OCI-M1 (cell line): ENCODE measurements at places on chromosomes 1 and 21.

DNA sequence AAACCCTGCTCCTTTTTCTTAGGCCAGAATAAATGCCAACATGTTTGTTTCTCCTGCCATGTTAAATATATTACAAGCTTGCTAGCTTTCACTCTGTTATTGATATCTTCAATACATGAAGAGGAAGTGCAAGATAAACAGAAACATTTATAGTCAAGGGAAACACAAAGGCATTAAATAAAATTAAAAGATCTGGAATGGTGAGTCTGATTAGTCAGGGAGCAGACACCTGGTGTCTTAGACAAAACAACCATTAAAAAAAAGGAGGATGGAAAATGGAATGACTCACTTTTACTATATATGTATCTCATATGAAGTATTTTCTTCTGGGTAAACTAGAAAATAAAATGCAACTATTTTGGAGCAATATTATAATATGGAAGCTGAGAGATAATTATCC is 123.3 kb downstream of the SMYD3 start:
- no peak for DNase-seq

DNA sequence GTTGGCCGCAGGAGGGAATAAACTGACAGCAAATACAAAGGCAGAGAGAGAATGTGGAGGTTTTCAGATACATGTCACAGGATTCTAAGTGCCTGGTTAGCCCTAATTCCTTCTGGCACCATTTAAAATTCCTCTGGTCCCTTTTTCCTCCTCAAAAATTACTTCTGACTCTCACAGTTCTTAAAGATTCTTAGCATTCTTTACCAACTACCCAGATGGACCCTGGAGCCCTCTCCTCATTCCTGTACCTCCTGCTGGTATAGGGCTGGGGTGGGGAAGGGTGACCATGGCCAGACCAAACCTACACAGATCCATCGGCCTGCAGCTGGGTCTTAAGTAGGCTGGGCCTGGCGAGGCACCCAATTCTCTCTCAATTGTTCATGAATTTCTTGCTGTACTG is 7.2 kb downstream of the MKNK1 start:
- no peak for DNase-seq

DNA sequence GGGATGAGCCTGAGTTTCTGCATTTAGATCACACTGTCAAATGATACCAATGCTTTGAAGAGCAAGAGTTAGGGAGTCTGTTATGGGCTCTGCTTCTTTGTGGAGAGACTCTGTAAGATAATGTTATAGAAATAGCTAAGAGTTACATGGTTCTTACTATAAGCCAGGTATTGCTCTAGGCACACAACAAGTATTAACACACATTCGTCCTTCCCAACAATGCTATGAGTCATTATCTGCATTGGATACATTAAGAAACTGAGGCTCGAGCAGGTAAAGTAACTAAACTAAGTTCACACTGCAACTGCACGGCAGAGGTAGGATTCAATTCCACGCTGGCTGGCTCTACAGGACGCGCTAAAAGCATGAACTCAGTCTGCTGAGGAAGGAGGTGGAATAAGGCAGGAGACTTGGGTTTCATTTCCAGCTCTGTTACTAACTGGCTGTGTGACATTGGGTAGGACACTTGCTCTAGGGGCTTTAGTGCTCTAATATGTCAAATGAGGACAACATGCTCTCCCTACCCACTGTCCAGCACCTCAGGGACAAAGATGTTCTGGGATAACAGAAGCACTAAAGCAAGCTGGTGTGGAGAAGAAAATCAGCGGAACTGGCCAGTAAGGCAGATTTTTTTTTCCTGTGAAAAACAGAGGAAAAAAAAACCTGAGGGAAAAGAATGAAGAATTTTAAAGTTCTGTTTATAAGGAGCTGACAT is 23.7 kb upstream of the IL20 start:
- DNase-seq: no peak

DNA sequence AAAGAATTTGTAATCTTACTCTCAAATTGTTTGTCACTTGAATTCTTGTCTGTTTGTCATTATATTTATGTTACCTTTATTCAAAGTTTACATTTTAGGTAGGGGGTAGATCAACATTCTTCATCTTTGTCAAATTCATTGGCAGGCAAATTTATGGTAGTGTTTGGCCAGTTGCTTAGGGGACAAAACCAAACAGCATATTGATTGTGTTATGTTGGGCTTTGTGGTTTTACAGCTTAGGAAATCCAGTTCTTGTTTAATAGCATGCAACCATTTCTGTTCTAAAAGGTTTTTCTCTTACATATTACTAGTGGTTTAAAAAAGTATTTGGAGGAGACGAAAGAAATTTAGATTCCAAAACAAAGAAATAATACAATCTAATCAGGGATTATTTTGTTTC is 91.4 kb downstream of the HMCN1 start:
- no peak for DNase-seq

- peak; percentile 59 for DNase-seq
These were observed 4.5 kb downstream of the CDKN2C start for GRCh38 chr1:50974618-50974935.

DNA sequence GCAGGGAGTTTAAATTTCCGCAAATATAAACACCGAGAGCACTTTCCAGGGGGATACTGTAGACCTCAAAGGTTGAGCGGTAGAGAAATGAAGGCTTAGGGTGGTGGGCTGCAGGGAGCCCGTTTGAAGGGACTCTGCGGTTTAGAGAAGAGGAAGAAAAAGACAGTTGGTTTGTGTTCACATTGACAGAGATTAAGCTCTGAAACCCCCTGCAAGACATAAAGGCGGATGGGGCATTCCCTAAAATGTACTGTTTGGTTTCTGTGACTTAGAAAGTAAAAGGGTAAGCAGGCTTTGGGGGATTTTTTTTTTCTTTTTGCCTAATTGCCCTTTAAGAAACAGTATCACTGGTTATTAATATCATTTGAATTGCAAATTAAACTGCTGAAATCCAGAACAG is 1.3 kb downstream of the KAZN start:
- no peak for DNase-seq

DNA sequence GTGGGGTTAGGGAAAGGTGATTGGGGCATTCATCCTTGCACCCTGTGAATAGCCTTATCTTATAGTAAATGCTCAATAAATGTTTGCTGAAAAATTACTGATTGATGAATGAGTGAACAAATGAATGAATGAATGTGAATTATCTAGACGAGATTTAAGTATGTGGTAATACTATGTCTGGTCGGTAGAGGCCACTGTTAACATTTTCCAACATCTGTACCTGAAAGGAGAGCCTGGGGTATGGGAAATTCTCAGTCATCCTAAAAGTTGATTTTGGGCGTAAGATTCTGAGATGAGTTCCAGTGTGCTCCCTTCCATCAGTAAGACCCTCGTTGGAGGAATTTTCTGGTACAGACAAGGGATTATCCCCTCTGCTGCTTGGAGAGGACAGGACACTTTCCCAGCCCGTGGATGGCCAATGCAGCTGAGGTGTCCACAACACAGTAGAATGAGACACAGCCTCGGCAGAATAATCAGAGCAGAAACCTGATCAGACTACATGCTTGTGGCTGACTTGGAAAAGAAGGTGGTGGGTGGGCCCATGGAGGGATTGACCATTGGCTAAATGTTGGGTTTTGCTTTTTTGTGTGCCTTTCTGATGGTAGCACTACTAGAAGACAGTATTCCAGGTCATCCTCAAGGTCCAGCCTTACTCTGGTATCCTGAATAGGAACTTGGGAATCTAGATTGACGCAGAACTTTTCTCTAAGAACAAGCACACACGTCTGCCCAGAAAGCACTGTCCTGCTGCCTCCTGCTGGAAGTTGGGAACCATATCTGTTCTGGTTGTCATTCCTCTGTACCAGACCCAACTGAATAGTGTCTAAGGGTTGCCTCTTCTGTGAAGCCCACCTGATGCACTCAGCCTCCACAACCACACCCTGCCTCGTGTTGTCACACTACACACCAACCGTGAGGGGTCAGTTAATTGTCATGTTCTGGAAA is 262.0 kb downstream of the TNR start:
- DNase-seq: peak; percentile 42

DNA sequence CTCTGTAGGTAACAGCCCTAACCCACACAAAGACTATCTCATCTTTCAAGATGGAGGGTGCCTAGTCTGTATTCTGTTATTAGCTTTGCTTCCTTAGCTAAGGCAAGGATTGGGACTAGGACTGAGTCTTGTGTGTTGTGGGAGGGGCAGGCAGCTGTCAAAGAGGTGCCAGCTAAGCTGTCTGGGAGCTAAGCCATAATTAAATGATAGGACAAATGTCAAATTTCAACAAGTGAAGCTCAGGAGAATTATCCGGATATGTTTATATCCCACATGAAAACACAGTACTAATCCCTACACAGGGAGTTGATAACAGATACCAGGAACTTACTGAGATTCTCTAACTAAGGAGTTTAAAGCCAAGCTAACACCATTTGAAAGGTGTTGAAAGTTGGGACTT is 70.5 kb upstream of the NGF start:
- DNase-seq: no peak

GRCh38 chr1:156750191-156750672 is 1.2 kb downstream of the HDGF start:
- DNase-seq: peak; percentile 62

- DNase-seq: peak; percentile 32
These were observed 80.6 kb downstream of the LBR start for GRCh38 chr1:225347123-225347683.

DNA sequence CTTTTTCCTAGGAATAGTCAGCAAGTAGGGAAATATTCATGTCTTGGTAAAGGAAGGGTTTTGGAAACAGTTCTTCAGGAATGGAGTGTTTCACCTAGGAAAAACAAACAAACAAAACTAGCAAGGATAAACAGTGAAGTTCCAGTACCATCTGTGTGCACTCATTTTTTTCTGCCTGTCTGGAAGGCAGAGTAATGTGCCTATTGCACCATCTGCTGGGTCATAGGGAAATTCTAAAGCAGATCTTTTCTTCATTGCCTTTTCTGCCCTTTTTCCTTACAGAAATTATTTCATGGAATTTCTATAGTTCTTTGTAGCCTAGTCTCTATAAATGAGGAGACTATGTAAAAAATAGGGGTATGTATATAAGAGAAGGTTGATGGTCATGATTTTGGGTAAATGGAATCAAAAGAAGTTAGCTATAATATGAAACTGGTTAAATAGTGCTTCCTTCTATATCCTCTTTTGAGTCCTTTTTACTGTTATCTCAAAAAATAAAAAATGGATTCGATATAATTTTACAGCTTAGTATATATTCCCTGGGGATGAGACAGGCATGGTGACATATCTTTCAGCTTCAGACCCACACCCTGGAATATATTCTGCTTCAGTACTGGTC is 3.4 kb upstream of the HRNR start:
- peak; percentile 32 for DNase-seq

DNA sequence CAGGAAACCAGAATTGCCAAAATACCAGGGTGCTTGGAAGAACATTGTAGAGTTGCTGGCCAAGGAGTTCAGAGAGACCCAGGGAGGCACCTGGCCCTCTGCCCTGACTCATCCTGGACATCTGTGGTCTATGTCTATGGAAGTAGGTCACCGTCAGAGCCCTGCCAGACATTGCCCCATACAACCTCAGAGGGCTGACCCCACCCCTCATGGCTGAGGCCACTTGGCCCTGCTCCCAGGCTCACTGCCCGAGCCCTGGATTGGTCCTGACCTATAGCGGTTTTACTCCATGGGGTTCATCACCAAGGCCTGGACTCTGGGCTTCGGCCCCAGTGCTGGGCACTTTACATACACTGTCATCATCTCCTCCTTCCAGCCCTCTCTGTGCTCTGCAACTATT is 233.1 kb downstream of the PTPRU start:
- no peak for DNase-seq

GRCh38 chr1:243256590-243256989 is 749 bp downstream of the SDCCAG8 start:
- DNase-seq: peak; percentile 50

DNA sequence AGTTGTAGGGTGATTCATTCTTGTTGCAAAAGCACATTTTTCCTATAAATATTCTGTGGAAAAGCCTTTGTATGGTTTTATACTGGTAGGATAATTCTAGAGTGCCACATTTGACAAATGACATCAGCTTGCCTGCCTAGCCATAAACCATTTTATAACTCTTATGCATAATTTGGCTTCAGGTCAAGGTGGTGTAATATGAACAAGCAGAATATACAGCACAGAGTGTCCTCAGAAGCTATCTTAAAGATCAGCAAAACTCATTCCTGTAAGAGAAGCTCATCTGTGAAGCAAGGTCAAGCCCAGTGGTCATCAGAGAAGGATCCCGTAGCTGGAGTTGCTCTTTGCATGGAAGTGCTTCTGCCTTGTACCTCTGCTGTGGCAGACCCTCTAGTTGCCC is 24.0 kb upstream of the C1orf21 start:
- DNase-seq: no peak

- no peak for DNase-seq
These were observed 39.0 kb downstream of the COL6A1 start for GRCh38 chr21:46020581-46020980.

DNA sequence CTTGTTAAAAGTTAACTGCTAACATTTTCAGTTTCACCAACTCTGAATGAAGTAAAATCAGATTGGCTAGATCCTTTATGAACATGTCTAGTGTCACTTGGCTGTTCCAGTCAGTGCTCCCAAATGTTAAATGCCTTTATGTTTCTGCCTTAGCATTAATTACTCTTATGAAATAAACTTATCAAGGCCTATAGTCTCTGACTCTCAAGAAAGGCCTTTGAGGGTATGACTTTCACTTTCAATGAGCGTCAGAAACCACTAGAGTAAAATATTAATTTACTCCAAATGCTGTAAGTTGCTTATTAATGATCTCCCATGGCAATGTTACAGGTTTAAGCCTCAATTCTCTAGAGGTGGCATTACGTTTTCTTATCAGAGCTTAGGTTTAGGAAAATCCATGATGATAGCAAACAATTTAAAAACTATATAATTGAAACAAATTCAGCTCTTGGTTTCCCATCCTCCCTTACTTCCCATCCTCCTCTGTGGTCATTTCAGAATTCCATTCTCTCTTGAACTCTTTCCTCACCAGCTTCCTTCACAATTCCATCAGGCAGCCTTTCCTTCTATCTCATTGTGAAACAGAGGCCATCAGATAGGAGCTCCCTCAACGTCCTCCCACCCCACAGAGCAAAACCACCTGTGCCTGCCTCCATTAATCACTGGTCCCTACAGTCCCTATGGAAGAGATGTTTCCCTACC is 108.6 kb upstream of the COP1 start:
- DNase-seq: peak; percentile 27

DNA sequence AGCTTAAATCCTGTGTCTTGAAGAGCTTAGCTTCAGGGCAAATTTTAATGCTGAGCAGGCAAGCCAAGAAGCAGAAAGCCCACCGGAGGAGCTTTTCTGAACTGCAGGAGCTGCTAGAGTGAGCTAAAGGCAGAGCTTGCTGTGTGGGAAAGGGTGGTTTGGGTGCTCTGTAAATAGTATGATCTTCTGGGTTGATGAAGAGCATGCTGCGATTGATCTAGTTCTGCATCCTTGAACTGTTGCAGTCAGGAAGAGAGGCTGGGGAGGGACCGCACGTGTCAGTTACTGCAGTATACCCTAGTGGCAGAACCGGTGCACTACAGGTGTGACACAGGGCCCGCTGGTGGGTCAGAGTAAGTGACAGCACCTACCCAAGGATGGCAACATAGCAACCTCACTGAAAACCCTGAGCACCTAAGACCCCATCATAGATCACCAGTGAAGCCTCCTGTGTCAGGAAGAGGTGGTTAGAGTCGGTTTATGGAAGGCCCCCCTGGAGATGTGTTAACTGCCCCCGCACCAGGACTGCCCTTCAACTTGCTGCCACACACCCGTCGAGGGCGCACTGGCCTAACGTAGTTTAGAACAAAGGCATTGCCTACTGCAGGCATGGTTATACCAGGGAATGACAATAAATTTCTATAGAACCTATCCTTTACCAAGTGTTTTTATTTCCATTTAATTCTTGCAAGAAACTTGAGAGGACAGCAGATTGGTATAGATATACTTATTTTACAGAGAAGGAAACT is 146.0 kb upstream of the KIAA0040 start:
- DNase-seq: peak; percentile 41
